ENCODE measurements at places on chromosomes 4 and X.

- DNase-seq = no peak
These were observed 15.8 kb downstream of the SORBS2 start for GRCh38 chr4:185796176-185796575.

DNA sequence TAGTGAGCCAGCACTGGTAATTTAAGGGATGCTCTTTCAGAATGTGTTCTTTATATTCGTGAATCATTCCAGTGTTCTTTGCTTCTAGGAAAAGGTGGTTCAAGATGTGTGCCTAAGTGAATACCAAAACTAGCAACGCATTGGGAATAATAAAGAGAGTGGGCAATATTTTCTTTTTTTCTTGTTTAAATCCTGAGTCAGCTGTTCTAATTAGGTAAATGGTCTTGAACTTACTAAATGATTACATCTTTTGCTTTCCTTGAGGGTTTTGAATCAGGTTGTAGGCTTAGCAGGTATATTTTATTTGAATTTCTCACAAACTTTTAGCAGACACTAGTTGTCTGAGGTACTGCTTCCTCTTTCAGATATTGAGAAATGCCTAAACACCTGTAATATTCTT lies 29.5 kb downstream of the ENPEP start:
- no peak for DNase-seq

DNA sequence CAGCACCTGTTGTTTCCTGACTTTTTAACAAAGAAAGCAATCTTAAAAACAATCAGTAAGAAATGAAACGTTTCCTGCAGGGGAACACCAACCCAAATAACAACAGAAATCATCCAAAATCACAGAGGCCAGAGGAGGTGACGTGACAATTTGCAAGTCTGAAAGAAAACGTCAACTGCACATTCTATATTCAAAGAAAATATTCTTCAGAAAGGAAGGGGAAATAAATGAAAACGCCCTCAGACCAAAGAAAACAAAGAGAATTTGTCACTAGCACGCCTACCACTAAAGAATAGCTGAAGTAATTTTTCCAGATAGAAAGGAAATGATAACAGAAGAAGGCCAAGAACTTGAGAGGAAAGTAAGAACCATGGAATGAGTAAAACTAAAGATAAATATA lies 74.4 kb downstream of the CASP3 start:
- no peak for DNase-seq

DNA sequence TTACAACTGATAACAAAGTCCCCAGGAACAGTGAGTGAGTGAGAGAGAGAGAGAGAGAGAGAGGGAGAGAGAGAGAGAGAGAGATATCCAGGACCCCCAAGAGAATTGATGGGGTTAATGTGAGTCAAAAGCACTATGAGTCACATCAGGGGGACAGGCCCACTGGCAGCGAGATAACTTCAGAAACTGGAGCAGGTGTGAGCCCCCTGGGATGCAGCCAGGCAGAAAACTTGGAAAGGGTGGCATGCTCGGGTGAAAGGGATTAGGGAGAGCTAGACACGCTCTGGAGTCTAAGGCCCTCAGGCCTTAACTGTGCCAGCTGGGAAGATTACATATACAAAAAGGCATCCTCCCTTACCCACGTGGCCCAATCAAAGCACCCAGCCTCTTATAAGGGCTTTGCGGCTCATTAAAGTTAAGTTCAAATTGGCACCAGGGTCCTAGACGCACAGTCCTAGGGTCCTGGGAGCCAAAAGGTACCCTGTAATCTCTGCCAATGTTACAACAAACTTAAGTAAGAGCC lies 841 bp downstream of the ACOT9 start:
- peak; percentile 38 for DNase-seq

DNA sequence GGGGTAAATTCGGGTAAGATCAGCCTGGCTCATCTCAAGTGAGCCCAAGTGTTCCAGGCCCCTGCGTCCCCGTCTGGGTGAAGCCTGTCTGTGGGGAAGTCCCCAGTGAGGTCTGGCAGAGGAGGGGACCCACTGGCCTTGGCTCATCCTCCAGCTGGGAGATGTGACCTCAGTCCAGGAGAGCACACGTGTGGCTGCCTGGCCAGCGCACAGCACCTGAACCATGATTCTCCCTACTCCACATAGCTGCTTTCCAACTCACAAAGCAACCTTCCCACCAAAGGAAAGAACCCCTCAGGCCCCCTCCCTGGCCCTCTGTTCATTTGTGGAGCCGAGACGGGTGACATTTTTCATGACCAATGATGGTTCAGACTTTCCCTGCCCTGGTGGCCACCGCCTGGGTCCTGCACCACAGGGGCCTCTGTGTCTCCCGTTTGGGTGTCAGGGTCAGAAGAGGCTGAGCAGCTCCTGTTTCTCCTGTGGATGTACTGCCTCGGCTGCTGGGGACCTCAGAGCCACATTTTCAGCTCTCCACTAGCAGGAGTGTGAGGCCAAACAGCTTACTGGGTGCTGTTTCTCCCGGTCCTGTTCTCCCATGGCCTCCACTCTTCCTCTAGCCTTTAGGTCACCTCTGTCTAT lies 111.4 kb downstream of the CPZ start:
- DNase-seq = no peak

DNA sequence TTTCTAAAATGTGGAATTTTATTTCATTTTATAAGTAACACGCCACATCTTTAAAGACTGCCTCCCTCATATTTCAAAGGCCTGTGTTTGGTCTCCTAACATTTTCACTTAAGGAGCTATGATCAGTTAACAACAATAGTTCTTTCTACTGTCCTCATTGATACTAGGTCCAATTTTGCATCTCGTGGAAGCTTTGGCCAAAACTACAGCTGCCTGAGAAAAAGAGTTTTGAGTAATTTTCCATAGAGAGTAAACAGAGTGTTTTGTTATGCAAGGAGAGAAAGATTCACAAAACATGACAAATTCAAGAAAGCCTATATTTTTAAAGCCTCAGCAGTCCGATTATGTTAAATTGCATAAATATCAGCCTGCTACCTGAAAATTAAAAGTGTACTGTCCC lies 11.4 kb upstream of the PCDH18 start:
- DNase-seq = no peak

DNA sequence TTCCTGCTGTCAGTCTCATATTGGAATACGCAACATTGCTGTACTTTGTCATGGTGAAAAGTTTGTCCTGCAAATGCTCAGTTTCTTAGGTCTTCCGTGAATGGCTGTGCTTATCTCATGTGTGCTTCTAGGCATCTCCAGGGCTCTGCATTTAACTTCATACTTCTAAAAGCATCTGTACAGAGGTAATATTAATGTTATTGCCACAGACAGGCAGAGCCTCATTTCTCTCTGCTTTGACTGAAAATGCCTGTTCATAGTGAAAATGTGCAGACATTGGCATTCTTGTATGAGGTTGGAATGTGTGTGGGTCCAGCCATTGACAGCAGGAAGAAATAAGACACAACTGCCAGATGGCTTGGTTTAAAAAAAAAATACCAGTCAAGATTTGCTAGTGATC lies 140.1 kb upstream of the TTC29 start:
- DNase-seq = no peak

- no peak for DNase-seq
These were observed 51.4 kb upstream of the PSAPL1 start for GRCh38 chr4:7486101-7486500.

- DNase-seq = no peak
These were observed 17.2 kb downstream of the XPNPEP2 start for GRCh38 chrX:129755779-129756650.

DNA sequence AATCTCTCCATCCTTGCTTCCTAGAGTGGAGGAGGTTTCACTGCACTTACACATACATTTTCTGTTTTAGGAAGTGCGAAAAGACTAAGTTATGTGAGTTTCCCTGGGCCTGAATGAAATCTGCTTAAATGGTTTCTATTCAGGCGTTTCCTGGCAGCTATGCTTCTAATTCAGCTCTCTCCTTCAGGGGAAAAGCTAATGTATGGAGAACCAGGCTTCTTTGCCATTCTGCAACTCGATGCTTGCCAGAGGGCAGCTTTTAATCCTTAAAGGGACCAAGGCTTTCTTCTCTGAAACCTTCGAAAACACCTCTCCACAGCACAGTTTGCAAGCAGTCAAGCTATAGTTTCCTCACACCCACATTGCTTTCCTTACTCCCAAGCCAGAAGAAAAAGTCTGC lies 89.5 kb upstream of the ARX start:
- DNase-seq = no peak
